D721Med (cell line): ENCODE measurements at places on chromosomes 6 and 20.

DNA sequence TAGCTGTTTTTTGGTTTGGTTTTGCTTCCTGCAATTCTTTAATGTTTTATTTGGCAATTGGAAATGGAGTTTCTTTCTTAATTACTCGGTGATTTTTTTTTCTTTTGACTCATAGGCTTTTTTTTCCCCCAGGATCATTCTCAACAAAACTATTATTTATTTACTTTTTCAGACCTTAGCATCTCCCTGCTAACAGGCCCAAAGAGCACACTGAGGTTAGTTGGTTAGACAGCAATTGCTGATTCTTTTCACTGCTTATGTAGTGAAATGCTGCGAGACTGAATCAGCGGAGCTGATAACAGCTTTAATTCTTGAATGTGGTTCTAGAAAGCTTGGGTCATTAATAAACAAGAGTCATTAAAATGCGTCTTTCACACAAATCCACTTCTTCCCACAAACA lies 79.1 kb upstream of the ZFP64 start:
- DNase-seq, result no peak

DNA sequence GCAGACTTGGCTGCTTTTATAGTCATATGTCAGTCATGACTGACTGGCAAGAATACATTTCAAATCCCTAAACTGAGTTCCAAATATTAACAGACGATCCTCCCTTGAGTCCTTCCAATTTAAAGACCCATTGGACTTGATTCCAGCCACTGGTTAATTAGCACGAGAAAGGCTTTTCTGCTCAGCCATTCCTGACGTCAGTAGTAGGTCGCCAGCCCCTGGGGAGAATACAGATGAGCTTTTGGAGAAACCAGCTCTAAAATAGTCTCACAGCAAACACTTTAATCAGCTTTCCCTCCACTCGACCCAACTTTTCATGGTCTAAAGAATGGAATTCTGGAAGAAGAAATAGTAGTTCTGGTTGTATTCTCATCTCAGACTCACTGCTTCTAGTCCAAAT lies 91.6 kb downstream of the SLC22A3 start:
- DNase-seq, result no peak

GRCh38 chr6:149264629-149265028 lies 52.9 kb upstream of the TAB2 start:
- no peak for DNase-seq

DNA sequence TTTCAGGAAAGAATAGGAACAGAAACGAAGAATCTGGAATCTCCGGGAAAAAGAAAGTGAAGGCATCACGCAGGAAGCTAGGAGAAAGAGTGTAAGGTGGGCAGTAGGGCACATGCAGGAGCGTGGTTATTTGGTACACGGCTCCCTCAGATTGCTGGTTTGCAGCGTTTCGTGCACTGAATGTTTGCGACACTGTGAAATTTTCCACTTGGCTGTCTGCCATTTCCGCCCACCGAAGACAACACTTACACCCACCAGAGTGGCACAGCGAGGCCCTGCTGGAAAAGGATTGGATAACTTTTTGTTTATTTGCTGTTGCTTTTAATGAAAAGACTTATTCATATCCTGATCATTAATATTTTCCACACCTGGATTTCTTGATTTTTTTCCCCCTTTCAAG lies 248.3 kb downstream of the GMPR start:
- no peak for DNase-seq

DNA sequence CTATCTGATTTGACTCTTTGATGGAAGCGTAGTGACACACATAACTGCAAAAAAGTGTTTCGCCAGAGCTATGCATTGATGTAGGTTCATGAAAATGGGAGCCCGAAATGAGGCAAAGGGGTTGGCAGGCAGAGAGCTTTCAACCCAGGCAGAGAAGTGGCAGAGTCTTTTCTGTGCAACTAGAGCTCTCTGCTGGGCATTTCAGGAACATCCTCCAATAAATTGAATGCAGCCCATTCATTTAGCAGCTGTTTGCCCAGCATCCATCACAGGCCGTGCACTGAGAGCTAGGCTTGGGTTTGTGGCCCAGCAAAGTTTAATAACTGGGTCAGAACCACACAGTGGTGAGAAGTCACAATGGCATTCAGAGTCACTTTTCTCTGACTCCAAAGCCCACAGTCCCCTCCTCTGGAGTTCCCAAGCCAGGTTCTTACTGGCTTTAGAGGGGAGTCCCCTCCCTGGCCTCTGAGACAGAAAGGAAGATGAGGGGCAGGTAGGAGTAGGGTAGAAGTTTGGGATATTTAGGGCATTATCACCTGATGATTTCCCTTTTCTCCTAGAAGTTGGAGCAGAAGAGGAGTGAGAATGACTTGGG lies 31.8 kb upstream of the ELMO2 start:
- peak; percentile 38 for DNase-seq

GRCh38 chr20:33667245-33667675 lies 517 bp downstream of the ACTL10 start:
- no peak for DNase-seq

GRCh38 chr6:91376686-91377085 lies 789.8 kb upstream of the MAP3K7 start:
- no peak for DNase-seq

DNA sequence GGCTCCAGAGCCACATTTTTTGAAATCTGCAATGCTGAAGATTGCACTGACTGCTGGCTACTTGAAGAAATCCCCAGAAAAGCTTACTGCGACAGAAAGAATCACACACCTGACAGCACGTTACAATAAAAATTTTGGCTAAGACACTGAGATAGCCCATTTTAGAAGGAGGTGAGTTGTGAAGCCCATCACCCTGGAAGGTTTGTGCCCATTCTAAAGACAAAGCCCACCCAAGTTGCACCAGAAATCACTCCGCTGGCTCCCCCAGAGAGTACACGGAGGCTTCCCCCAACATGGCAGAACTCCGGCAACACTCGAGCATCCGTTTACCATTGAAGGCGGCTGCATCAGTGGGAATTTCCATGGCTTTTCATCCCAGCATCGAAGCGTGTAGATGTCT lies 29.4 kb downstream of the LPA start:
- DNase-seq, result no peak

DNA sequence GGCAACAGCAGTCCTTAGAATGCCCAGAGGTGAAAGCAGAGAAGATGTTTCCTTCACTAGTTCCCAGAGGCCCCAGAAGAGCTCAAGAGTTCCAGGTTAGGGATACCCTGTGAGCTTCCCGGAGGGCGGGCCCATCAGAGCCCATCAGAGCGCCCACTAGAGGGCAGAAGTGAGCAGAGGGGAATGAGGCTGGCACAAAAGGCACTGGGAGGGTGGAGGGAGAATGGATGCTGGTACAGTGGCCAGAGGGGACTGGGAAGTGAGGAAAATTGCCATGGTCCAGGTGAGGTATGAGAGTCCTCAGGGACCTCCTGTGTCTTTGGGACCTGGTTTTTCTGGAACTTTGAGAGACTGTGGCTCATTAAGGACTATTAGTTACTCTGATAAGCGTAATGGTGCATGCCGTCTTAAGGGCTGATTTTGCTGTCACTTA lies 57.3 kb downstream of the LINC00237 start:
- no peak for DNase-seq

GRCh38 chr6:152948150-152948768 lies 34.6 kb downstream of the FBXO5 start:
- DNase-seq, result no peak

- no peak for DNase-seq
These were observed 39.2 kb upstream of the TXLNB start for GRCh38 chr6:139330826-139331500.

GRCh38 chr20:35517125-35517524 lies 12.3 kb downstream of the C20orf173 start:
- DNase-seq, result no peak

GRCh38 chr20:37452236-37452635 lies 68.8 kb upstream of the NNAT start:
- DNase-seq, result no peak

- no peak for DNase-seq
These were observed 462.5 kb downstream of the CDH26 start for GRCh38 chr20:60420676-60421229.

- no peak for DNase-seq
These were observed 3.0 kb upstream of the RBBP8NL start for GRCh38 chr20:62430311-62430853.

DNA sequence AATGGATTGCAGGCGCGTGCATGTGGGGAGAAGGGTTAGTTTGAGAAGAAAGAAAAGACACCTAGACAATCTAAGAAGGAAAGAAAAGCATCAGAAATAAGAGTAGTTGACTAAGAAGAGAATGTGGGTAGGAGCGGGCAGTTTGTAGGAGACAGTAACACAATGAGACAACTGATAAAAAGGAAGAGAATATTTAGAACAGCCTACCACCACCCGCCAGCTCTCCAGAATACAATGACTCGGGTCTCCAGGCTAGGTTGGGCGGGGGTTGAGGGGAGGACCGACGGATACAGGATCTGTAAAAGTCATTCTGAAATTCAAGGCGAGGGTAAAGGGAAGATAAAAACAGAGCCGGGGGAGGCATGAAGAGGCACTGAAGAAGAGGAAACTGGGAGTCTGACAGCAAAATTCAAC lies 712 bp downstream of the ABHD16A start:
- no peak for DNase-seq

GRCh38 chr6:88655586-88655985 lies 307.8 kb downstream of the RNGTT start:
- DNase-seq, result no peak
